ENCODE measurements at places on chromosomes 4 and X. TPM values are rescaled to one million over a fixed set of nuclear protein-coding genes. Genes with fewer than 3 reads are reported as not detected.

FAM199X gene
- total RNA-seq = 14.7 TPM

HHIP gene
- total RNA-seq = not detected

SLC25A31 gene
- total RNA-seq = not detected

WAS gene
- 0.16 TPM for total RNA-seq

ADGRL3 gene
- total RNA-seq = under 0.01 TPM

CYBB gene
- total RNA-seq = not detected

CTAG2 gene
- total RNA-seq = not detected

GYG2 gene
- total RNA-seq = not detected

ETDB gene
- not detected for total RNA-seq

PPP1R2C gene
- total RNA-seq = not detected

STS gene
- 0.86 TPM for total RNA-seq

FHDC1 gene
- 2.3 TPM for total RNA-seq

HTRA3 gene
- total RNA-seq = not detected

AFP gene
- total RNA-seq = not detected

CCSER1 gene
- 0.39 TPM for total RNA-seq

Data from hair follicular keratinocyte (primary cell).